ENCODE measurements at places on chromosomes 12 and 14. TPM values are rescaled to one million over a fixed set of nuclear protein-coding genes. Genes with fewer than 3 reads are reported as not detected.

GRCh38 chr12:106897981-106898901, 57.5 kb upstream of the TMEM263 start:
- DNase-seq: no peak

SP7 gene
- total RNA-seq: not detected

DCN gene
- not detected for total RNA-seq

GRCh38 chr14:95516554-95517181, at the start of gene SYNE3:
Gene SYNE3, minus strand, starts transcription at chr14:95516650. Its CDS starts 40,829 bp downstream, at chr14:95475821.
- DNase-seq: peak; percentile 45

DNA sequence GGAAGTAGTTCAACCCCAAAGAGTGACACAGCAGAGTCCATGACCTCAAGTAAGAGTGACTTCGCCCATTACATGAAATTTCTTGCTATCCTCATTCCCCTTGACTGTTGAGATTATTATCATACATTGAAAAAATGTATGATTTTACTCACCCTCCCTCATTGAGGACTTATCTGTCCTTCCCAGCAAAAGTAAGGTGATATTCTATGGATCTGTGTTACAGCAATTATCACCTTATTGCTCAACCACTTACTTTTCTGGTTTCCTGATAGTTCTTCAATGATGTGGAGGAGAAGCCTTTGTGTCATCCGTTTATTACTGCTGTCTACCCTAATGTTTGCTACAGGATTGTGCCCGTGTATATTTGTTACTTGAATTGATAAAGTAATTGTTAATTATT, 306.2 kb downstream of the TRHDE start:
- DNase-seq: no peak

RPS6KL1 gene
- 17.9 TPM for total RNA-seq

PTPN11 gene
- 137 TPM for total RNA-seq

KRT86 gene
- total RNA-seq: 1.2 TPM

- DNase-seq: no peak
These were observed 1.7 kb upstream of the NRIP2 start for GRCh38 chr12:2836574-2836973.

- DNase-seq: peak; percentile 90
These were observed 109.3 kb downstream of the NAV3 start for GRCh38 chr12:77940011-77940423.

- DNase-seq: no peak
These were observed 28.0 kb upstream of the C12orf42 start for GRCh38 chr12:103523771-103524170.

DNA sequence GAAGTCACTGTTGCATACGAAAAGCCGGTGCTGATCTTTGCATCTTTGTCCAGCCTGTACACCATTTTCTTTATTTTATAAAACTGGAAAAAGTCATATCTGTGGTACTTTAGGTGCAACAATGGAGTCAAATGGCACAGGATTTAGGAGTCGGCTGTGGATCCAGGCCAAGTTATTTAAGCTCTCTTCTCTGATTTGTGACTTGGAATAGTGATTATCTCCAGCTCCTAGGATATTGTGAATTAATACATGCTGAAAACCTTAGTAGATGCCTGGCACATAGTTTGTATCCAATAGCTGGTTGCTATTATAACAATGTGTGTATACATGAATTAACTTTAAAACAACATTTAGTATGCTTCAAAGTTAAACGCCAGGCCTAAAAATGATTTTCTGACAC, 6.2 kb upstream of the CCER1 start:
- no peak for DNase-seq

TMPRSS12 gene
- not detected for total RNA-seq

- peak; percentile 54 for DNase-seq
These were observed 84.0 kb downstream of the PTPN21 start for GRCh38 chr14:88470542-88471440.

DNA sequence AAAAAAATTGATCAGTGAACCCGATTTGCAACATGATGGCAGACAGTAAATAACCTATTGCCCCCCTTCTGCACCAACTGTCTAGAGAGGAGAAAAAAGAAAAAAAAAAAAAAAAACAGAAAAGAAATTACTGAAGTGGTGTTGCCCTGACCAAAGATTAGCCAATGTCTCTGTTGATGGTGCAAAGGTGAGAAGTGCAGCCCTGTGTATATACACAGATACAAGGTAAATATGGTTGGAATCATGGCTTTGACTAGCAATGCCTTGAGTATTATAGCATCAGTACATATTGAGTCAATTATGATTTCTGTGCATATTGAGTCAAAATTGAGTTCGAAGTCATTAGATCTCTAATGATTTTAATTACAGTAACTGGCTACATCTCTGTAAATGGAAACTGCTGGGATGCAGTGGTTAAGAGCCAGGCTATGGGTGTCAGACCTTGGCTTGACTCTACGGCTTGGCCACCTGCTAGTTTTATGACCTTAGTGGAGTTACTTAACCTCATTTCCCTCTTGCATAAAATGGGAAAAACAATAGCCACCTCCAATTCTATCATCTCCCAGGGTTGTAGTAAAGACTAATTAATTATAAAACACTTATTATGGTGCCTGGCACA, 51.0 kb downstream of the EGLN3 start:
- DNase-seq: no peak

OAS1 gene
- total RNA-seq: 10.2 TPM

DNA sequence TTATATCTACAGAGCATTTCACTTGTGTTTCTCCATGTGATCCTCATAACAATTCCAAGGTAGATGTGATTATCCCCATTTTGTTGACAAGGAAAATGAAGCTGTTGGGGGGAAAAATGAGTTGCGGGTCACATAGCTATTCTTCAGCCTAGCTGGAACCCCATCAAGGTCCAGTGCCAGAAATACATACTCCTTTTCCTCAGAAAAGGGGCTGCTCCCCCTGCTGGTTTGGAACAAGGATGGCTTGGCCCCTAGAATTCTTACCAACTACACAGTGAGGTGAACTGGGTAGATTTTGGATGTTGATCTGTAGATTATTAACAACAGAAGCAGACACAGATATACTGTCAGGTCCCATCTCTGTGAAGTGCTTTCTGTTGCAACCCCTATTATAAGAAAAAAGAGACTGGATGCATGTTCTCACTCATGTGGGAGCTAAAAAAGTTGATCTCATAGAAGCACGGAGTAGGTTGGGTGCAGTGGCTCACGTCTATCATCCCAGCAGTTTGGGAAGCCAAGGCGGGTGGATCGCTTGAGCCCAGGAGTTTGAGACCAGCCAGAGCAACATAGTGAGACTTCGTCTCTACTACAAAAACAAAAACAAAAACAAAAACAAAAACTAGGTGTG, 8.9 kb downstream of the IKZF4 start:
- peak; percentile 59 for DNase-seq
